ENCODE measurements at places on chromosomes 1 and 21. TPM values are rescaled to one million over a fixed set of nuclear protein-coding genes. Genes with fewer than 3 reads are reported as not detected.

The ASPM gene
- total RNA-seq: 11.3 TPM

The CSF3R gene
- total RNA-seq: not detected

The RAB42 gene
- 1.5 TPM for total RNA-seq

The HJV gene
- not detected for total RNA-seq

Data from glomerular endothelial cell (primary cell).